Activated CD4-positive, alpha-beta memory T cell treated with anti-CD3 and anti-CD28 coated beads for 36 hours (primary cell): ENCODE measurements at places on chromosomes 5 and 9.

- DNase-seq = no peak
Measured at GRCh38 chr5:144205141-144205551, 34.5 kb downstream of the KCTD16 start.

DNA sequence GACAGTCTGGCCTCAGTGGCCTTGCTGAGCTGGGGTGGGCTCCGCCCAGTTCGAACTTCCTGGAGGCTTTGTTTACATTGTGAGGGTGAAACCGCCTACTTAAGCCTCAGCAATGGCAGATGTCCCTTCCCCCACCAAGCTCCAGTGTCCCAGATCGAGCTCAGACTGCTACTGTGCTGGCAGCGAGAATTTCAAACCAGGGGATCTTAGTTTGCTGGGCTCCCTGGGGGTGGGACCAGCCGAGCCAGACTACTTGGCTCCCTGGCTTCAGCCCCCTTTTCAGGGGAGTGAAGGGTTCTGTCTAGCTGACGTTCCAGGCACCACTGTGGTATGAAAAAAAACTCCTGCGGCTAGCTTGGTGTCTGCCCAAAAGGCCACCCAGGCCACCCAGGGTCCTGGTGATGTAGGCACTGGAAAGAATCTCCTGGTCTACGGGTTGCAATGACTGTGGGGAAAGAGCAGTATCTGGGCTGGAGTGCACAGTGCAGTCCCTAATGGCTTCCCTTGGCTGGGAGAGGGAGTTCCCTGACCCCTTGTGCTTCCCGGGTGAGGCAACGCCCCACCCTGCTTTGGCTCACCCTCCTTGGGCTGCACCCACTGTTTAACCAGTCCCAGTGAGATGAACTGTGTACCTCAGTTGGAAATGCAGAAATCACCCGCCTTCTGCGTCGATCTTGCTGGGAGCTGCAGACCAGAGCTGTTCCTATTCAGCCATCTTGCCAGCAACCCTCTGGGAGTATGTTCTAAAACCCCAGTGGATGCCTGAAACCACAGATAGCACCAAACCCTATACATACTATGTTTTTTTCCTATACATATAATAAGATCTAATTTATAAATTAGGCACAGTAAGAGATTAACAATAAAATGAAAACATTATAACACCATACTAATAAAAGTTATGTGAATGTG is 95.5 kb downstream of the TMEM161B start:
- DNase-seq = no peak

GRCh38 chr5:128441941-128442350 is 96.1 kb downstream of the FBN2 start:
- DNase-seq = no peak

DNA sequence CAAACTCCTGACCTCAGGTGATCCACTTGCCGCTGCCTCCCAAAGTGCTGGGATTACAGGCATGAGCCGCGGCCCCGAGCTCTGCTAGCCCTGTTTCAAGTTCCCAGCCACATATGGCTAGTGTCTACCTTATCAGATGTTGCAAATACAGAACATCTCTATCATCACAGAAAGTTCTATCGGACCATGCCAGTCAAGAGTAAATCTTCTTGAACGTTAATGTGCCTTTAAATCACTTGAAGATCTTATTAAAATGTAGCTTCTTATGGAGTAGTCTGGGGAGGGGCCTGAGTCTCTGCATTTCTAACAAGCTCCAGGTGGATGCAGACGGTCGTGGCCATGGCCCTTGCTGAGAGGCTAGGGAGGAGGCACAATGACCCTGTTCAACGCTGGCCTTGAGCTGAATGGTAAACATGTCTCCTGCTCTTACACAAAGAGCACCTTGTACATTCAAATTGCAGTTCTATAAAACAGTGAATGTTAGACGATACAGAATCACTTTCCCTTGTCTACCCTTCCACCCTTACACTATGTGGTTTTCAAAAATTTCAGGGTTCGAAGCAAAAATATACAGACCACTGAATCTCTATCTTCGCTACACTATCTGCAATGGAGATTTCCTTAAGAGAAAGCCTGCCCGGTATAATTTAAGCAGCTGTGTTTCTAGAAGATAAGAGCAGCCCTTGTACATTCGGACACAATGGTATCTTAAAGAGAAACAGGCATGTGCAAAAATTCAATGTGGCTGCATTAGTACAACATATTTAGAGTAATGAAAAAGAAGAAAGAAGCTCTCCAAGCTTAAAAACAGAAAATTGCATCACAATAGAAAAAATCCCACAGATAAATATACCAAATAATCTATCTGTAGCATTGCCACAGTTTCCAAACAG is 114.1 kb downstream of the FRMD3 start:
- no peak for DNase-seq
